ENCODE measurements at places on chromosomes 6 and 20.

- DNase-seq, result no peak
These were observed 124.4 kb upstream of the EDN1 start for GRCh38 chr6:12165722-12166280.

DNA sequence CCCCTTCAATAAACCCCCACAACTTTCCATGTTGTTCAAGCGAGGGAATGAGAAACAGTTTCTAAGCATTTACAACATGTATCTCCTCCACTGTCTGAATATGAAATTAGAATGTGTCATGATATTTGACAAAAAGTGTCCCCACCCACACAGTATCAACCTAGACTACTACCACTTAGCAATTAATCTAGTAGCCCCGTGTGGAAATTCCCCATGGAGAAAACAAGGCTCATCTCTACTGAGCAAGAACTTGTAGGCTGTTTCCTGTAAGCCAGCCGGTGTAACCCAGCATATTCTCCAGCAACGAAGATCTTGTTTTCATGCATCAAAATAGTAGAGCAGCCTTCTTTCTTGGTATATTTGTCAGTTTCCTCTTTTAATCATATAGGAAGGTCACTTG, 115.0 kb downstream of the IRF4 start:
- no peak for DNase-seq

DNA sequence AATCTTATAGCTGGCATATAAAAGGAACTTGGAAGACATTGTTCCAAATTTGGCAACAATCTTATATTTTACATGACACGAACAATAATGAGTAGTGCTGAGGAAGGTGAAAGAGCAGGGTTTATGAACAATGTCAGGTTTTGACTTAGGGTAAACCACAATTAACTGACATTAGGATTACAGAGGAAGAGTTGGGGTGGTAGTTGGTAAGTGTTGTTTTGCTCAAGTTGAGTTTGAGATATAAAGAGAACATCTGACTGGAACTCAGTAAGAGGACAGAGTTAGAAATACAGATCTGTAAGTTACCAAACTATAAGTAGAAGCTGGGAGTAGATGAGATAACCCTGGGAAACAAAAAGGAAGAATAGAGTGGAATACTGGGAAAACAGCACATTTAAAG, 15.1 kb downstream of the RTN4IP1 start:
- no peak for DNase-seq

DNA sequence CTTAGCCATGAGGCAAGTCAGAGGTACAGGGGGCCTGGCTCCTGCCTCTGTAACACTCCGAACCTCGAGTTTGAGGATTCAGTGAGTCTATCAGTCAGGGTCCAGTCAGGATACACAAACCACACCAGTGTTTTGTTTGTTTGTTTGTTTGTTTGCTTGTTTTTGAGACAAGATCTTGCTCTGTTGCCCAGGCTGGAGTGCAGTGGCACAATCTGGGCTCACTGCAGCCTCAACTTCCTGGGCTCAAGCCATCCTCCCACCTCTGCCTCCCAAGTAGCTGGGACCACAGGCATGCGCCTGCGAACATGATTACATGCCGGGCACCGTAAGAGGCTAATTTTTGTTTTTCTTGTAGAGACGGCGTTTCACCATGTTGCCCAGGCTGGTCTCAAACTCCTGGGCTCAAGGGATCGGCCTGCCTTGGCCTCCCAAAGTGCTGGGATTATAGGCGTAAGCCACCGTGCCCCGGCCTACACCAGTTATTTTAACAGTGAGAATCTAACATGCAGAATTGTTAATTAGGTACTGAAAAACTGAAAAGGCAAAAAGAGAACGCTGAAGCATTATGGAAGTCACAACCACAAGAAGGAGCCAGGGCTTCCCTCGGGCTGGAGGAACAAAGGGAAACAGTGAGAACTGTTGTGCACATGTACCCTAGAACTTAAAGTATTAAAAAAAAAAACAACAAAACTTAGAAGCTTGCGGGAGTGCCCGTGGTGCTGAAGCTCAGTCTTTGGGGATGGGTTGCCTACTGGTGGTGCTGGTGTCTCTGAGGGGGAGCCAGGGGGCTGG, 40.4 kb downstream of the SRSF3 start:
- no peak for DNase-seq

DNA sequence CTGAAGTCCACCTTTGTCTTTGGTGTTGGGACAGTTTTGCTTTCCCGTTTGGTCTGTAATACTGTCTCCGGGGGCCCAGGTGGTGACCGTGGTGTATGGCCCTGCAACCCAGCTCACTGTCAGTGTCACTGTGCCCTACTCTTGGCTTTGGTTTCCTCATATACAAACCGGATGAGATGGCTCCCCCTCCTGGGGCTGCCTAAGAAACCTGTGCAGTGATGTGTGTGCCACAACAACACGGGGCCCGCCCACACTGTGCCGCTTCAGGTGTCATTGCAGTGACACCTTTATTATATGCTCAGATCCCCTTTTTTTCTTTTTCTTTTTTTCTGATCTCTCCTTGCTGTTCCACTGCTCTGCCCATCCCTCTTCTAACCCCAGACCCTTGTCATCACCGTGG, 73.9 kb downstream of the RAMACL start:
- DNase-seq, result no peak

Measured in HL-60 (cell line).